ENCODE measurements at places on chromosomes 2 and 18.
A peak's percentile ranks its signal among the peaks of the same experiment; 100 is the strongest.

DNA sequence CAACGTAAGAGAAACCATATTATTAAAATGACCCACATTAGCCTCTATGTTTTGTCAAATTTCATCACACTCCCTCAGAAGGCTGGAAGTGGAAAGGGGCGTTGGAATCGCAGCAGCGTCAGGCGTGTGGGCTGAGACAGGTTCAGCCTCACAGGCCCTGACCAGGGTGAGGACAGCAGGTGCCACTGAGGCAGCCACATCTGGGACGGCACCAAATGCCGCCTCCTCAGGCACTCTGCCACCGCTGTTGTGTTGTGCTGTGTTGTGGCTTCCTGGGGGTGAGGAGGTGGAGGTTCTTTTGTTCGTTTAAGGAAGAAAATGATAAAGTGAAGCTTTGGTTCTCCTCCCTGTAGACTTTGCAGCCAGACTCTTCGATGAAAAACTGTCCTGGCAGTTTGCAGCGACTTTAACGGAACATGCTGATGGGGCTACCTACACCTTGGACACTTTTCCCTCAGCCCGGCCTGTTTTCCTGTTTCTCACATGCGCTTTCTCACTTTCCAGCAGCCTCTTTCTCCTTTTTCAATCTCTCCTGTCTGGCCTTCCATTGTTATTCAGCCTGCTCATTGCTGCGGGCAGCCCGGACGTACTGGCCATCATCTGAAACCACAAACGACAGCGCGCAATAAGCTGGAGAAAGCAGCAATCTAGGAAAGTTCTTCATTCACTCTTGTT is 44.9 kb upstream of the SALL3 start:
- DNase-seq = no peak

- no peak for DNase-seq
Observed at GRCh38 chr2:100292022-100292580, 30.2 kb downstream of the LONRF2 start.

DNA sequence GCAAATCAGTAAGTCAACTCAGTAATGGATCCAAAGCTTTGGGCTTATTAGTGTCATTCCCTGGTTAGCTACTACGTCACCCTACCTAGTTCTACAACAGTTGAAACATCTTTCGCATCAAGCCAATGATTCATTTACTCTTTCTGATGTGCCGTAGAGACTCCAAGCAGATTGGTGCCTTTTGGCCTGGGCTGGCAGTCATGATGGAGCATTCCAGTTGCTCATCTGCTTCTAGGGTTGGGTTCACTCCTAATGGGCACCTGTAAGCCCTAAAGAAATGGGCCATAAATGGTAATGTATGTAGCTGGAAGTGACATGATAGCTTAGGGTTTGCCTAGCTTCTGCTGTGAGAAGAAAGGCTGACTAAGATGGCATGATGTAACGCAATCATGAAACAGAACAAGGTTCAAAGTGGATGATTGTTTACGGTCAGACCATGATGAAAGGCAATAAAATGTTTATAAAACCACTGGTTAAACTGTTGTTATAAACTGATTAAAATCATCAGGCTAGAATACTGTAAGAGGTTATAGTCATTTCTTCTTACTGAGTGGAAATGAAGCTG is 20.4 kb upstream of the CCL20 start:
- no peak for DNase-seq

GRCh38 chr2:2898744-2899143 is 478.9 kb downstream of the EIPR1 start:
- DNase-seq = no peak

DNA sequence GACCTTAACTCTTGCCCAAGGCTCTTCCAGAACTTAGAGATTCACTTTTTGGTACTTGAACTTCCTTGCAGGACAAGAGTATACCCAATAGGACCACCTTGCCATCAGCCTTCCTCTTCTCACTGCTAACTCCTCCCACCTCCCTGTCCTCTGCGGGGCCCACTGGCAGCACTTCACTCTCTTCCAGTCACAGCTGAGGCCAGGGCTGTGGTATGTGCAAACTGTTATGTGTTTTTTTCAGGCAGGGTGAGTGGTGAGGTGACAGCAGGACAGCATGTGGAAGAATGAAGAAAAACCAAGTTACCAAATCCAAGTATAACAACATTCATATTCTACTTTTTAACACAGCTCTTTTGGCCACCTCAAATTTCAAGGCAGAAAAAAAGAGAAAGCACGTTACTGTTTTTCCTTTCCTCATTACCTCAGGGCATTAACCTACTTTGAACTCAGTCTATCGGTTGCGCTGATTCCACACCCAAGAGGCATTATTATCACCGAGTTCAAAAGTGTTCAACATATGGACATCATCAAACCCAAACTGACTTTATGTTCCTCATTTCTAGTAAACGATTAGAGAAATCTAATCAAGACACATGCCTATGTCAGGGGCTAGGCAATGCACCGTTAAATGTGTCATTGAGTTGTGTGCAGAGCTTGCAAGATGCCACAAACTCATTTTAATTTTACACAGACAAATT is 605.2 kb upstream of the SYT4 start:
- DNase-seq = no peak

DNA sequence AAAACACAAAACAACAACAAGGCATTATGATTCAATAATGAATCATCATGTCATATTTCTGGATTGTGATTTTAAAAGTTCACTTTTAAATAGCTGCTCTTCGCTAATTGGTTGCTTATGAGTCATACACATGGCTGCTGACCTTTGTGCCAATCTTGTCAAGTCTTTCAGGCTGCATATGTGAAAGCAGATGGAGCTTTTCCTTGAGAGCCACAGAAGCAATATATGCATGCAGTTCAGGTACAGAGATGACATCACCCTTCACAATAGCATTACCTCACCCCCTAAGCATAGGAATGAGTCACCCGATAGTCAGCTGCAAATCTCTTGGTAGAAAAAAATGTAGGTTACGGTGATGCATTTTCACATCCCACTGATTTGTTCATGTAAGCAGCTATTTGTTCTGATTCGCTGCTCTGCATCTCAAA is 27.2 kb downstream of the EIF2AK3 start:
- peak; percentile 60 for DNase-seq

- DNase-seq = no peak
Observed at GRCh38 chr2:96470109-96470508, 35.0 kb downstream of the NEURL3 start.

DNA sequence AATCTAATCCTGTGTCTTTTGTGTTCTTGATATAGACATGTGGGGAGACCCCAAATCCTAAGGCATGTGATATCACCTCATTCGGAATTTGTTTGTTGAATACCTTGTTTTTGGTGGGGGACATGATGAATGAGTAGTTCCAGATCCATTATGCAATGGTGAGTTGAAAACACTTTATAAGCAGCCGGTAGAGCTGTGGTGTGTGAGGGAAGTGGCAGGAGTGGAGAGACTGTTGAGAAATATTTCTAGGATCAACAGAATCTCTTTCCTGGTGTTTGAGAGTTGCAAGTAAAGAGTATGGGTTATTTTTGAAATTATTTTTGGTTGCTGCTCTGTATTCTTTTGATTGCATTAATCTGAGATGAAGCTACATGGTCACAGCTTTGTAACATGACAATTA is 34.4 kb downstream of the LHCGR start:
- DNase-seq = no peak

- DNase-seq = no peak
Observed at GRCh38 chr18:2881088-2881839, 34.5 kb downstream of the EMILIN2 start.

DNA sequence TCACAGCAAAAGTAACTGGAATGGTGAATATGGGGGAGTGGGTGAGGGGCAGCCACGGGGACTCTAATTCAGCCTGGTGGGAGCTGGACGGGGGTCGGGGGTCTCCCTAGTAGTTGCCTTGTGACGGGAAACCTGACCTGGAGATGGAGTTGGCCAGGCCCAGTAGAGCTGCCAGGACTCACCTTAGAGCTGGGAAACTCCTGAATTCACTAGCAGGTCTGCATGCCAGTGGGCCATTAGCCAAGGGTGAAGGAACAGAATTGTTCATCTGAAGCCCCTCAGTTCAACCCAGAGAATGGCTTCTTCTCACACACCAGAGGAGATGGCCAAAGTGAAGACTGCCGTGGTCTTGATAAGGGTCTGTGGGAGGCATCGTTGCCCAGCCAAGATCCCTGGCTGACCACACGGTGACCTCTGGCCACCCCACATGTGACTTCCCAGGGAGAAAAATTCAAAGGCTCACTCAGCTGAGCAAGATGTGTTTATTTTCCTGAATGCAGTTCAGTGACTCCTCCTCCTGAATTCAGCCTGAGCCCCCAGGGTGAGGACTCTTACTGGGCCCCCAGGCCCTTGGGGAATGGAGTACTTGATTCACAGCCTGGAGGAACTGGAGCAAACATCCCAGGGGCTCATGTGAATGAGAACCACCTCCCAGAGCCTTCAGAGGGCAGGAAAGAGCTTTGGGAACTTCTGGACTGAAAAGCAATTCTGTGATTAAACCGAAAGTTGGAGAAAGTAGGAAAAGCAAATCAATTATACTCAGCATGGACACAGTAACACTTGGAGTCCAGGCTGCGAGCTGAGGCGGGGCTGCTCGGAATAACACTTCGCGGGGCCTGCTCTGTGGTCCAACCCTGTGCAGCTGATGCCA is 25.2 kb downstream of the MOCOS start:
- no peak for DNase-seq

GRCh38 chr18:77146249-77147080 is 13.9 kb upstream of the MBP start:
- DNase-seq = peak; percentile 57

DNA sequence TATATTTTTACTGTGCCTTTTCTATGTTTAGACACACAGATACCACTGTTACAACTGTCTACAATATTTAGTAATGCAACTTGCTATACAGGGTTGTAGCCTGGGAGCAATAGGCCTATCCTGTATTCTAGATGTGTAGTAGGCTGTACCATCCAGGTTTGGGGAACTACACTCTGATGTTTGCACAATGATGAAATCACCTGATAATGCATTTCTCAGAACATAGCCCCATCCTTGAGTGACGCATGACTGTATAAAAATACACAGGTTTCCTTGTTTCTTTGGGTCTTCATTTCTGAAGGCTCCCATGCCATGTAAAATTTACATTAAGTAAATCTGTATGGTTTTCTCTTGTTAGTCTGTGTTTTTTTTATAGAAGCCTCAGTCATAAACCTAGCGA is 270.9 kb upstream of the SKOR2 start:
- DNase-seq = no peak

- DNase-seq = no peak
Observed at GRCh38 chr2:191257934-191258333, 12.7 kb downstream of the MYO1B start.

- no peak for DNase-seq
Observed at GRCh38 chr2:44480068-44480467, 118.3 kb downstream of the CAMKMT start.

DNA sequence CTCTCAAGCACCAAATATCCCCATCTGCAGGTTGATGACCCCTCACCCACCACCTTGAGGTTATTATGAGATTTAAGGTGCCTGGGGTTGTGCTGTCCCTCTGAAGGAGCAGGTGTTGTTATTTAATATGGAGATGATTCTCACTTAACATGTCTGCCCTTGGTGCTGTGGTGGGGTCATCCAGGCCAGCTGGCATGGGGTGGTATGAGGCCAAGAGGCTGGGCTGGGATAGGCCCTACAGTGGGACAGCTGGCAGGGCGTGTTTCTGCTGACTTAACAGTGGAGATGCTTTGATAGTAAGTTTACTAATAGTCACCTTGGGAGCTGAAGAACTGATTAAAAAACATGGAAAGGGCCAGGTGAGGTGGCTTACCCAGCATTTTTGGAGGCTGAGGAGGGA is 22.4 kb downstream of the SERPINB12 start:
- no peak for DNase-seq

DNA sequence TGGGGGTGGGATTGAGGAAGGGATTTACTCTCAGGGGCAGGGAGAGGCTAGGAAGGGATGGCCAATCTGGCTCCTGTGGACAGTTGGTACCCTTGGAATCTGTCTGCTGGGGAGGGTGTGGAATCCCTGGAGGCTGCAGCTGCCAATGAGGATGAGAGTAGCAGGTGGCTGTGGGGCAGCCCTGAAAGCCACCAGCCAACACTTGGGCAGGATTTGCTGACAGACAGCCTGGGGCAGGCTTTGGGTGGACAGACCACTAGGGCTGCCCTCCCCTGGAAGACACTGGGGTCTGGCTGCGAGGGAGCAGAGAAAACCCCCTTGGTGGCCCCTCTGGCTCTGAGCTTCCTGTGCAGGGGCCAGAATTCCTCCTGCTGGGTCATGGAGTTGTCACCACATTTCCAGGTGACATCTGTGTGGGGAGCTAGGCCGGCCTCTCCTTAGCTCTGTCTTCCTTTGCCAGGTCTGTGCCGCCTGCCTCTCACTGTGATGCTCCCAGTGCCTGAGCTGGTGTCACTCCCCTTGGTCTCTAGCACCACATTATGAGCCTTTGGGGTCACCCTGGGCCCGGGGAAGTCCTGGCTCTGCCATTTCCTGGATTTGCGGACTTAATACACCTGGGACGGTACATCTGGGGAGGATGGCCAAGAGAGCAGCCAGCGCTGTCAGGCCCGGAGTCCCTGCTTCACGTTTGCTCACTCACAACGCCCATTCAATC is 13.4 kb upstream of the ARHGEF4 start:
- DNase-seq = no peak

DNA sequence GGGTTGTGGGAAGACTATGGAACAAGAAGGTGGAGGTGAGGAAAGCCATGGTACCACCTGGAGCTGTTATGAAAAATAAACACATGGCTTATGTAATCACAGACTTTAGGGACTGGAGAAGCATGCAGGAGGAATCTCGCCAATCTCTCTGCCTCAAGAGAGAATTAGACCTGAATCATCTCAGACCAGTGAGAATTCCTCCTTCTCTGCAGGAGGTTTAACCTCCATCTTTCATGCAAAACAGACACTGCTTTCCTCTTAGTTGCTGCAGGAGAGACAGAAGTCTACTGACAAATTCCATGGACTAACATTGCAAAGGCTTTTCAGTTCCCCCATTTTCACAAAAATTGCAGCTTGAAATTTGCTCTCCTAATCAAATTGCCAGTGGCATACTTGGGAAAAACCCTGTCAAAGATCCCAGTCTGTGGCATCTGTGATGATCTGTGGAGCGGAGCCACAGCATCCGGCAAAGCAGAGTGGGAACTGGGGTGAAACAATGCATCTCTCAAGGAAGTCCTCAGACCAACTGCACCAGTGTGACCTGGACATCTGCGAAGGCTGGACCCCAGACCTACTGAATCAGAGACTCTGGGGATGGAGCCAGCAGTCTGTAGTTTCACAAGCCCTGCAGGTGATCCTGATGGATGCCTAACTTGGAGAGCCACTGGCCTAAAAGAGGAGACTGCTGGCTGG is 28.6 kb upstream of the NCKAP5 start:
- no peak for DNase-seq

DNA sequence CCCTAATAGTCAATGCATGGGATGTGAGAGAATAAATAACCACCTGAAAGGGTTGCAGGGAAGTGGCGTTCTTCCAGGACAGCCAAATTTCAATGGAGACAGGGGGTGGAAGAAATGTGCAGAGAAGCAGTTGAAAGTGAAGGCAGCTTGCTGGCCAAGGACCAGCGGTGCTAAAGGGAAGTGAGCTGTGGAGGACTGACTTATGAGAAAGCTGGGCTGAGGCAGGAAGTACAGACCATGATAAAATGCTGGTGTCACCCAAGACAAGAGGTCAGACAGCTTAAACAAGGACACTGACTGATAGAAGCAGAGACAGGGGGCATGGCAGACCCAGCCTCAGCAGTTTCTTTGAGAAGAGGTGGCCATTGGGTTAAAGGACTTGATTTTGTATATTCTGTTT is 106.7 kb downstream of the DTNB start:
- no peak for DNase-seq

Measured in activated CD8-positive, alpha-beta memory T cell treated with anti-CD3 and anti-CD28 coated beads for 24 hours (primary cell).